CD4-positive, alpha-beta T cell treated with Interferon alpha-2 for 1 hour (primary cell): ENCODE measurements at places on chromosomes 13 and 19.

DNA sequence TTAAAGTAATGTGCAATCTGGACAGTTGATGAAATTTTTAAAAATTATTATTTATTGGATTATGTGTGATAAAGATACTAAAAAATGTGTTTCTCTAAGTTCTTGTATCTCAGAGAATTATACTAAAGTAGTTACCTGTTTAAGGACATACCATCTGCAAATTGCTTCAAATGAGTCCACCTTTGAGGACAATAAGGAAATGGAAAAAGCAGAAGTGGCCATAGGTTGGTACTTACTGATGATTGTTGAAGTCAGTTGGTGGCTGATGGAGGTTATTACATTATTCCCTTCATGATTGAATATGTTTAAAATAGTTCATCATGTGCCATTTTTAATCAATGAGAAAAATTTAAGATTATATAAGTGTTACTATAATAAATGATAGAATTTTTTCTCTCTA is 367.0 kb downstream of the MYO16 start:
- no peak for DNase-seq

DNA sequence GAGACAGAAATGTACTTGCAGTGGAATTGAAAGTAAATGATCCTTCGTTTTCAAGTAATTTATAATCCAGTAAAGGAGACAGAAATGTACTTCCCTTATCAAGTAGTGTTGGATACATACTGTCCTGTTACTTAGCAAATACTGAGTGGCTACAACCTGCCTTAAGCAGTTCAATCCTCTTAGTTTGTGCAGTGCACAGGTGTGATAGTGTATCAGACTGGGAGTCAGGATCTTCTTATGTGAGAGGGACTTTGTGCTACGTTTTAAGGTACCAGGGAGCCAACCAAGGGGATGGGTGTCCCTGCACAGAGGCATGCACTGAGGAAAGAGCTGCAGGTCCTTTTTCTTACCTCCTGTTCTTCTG is 111.1 kb downstream of the DNAJC3 start:
- no peak for DNase-seq

DNA sequence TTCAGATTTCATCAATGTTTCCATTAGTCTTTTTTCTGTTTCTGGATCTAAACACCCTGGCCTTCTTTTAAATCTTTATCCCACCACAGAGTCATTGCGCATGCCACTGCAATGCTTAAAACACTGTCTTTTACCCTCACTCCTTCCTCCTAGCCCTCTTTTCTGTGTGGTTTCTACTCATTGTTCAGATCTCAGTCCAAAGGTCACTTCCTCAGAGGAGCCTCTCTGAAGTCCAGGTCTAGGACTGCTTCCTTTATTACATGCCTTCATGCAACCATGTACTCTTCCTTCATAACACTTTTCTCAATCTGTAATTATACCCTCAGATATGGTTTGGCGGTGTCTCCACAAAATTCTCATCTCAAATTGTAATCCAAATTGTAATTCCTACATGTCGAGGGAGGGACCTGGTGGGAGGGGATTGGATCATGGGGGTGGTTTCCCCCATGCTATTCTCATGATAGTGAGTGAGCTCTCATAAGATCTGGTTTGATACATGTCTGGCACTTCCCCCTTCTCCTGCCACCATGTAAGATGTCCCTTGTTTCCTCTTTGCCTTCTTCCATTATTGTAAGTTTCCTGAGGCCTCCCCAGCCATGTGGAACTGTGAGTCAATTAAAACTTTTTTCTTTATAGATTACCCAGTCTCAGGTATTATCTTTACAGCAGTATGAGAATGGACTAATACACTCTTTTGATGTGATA is 808.9 kb downstream of the DIAPH3 start:
- DNase-seq: no peak

DNA sequence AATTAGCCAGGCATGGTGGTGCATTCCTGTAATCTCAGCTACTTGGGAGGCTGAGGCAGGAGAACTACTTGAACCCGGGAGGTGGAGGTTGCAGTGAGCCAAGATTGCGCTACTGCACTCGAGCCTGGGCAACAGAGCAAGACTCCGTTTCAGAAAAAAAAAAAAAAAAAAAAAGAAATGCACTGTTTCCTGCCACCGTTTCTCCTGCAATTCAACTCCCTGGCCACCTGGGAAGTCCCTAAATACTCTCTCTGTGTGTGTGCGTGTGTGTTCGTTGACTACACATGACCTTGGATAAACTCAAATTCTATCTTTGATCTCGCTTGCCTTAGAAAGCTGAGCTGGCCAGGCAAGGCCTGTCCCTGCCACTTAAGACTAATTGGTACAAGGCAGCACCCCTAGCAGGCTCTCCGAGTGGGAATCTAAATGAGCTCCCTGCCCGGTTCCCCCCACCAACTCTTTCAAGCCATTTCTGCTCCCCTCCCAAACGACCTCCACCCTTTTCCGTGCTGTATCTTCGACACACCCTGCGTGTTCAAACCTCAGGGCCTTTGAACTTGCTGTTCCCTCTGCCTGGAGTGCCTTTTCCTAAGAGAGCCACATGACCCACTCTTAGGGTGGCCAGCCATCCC is 5.2 kb upstream of the BCAT2 start:
- DNase-seq: peak; percentile 40

- DNase-seq: peak; percentile 41
These were observed 8.3 kb downstream of the LCP1 start for GRCh38 chr13:46173656-46174055.

GRCh38 chr13:98254513-98254912 is 77.4 kb upstream of the RNF113B start:
- no peak for DNase-seq

DNA sequence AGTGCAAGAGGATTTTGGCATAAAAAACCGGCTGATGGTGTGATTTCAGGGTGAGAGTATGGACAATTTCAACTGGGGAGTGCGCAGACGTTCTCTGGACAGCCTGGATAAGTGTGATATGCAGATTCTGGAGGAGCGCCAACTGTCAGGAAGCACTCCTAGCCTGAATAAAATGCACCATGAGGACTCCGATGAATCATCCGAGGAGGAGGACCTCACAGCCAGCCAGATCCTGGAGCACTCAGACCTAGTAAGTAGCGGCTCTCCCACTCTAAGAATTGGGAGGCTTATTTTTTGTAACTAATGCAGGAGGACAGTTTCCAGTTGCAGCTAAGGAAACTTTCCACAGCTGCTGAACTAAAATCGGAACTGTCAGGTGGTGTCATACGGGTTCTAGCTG is 53.6 kb downstream of the ZAR1L start:
- no peak for DNase-seq

- DNase-seq: no peak
These were observed 100.9 kb downstream of the NDFIP2 start for GRCh38 chr13:79581870-79582315.
